Right lobe of liver (tissue), 6 donors: ENCODE measurements at places on chromosomes 1 and 21. TPM values are rescaled to one million over a fixed set of nuclear protein-coding genes. Genes with fewer than 3 reads are reported as not detected.

Gene GJA9
- total RNA-seq, result not detected

Gene SPRR5
- total RNA-seq, result not detected

Gene SH3BGR
- total RNA-seq, result 2.0 TPM

DNA sequence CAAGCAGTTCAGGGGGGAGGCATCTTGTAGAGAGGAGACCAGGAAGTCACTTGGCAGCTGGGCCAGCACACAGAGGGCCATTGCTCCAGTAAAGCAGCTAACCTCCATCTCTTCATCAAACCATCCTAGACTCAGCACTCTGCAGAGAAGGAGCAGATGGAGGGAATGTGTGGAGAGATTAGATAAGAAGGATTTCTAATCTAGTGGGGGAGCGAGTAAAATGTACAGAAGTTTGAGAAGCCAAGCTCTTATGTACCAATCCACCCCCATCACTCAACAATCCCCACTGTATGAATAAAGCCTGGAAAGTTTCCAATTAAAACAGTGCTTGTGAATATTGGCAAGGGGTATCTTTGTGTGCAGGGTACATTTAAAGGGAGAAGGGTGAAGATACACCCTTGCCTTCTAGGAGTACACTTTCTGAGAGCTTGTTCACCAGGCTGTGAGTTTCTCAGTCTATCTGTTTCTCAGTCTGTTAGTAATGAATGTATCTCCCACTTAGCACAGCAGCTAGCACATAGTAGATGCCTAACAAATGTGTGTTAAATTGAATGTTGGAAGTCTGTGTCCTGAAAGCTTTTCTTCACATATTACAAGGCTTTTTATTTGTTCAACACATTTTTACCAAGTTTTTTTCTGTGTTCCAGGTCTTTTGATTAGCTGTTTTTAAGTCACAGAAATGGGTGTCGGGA is 142.7 kb upstream of the UBE2U start:
- no peak for DNase-seq

DNA sequence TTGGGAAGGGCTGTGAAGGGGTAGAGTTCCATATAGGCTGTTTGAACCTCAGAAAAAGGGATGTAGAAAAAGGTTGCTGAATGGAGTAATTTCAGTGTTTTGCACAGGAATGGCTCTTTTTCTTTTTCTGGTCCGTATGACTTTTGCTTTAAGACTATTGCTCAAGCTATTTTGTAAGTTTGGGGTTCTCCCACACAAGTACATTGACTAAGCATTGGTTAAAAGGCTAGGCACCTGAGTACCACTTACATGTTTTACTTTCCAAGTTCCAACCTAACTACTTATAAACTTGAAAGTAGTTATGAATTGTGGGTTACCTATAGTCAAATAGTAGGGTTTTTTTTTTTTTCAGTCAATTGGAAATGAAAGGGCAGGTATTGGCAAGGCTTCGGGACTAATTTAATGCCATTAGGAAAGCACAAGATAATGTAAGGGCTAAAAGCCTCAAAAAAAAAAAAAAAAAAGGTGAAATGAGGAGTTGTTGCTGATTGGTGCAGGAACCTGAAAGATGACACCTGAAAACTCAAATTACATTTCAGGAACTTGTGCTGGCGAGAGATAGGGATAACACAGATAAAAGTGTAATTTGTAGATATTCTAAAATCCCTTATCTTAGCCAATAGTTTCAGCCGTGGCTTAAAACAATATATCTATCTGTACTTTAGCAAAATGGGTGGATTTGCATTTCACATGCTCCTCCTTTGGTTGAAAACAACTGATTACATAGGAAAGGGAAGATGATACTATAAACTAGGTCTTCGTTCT is 209.5 kb downstream of the RPS6KC1 start:
- DNase-seq, result no peak

DNA sequence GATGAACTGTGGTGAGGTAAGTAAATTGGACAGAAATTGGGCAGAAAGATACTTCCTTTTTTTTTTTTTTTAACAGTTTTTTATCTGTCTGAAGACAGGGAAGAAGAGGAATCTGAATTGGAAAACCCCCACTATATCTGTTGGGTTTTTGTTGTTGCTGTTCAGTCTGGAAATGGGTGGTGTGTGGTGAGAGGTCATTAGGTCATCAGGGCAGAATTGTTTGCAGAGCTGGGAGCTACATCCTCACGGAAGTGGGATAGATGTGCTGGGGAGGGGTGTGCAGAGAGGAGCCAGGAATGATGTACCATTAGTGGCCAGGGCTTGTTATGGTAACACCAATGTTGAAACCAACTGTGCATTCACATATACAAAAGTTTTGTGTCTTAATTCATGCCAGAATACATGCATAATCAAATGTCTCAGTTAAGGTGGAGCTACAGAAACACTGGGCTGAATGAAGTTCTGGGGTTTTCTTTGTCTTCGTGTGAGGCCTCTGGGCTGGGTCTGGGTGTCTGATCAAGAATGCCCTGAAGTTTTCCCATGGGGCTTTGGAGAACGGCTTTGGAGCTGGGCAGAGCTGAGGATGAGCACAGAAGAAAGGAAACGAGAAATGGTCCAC is 12.4 kb downstream of the USP25 start:
- no peak for DNase-seq
